ENCODE measurements at places on chromosomes 3 and 15.

- peak; percentile 77 for DNase-seq
These were observed 40.8 kb downstream of the FOXP1 start for GRCh38 chr3:71542521-71543370.

- no peak for DNase-seq
These were observed 60.2 kb downstream of the VPS8 start for GRCh38 chr3:184872200-184872599.

DNA sequence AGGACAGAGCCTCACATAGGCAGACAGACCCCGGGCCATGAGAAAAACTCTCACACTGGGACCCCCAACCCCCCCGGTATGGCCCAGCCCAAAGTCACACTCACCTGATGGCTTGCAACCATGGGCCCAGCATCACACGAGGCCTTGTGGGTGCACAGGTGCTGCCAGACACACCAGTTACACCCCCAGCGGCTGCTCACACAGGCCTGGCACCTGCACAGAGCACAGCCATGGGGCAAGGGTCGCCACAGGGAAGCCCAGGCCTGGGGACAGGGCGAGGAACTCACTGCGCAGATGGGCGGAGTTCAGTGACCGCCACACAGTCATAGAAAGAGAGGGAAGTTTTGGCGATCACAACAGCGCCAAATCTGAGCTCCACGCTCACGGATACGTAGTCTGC is 9.3 kb downstream of the PLXNB1 start:
- DNase-seq: no peak

GRCh38 chr3:159131376-159131775 is 329.5 kb downstream of the MFSD1 start:
- no peak for DNase-seq

DNA sequence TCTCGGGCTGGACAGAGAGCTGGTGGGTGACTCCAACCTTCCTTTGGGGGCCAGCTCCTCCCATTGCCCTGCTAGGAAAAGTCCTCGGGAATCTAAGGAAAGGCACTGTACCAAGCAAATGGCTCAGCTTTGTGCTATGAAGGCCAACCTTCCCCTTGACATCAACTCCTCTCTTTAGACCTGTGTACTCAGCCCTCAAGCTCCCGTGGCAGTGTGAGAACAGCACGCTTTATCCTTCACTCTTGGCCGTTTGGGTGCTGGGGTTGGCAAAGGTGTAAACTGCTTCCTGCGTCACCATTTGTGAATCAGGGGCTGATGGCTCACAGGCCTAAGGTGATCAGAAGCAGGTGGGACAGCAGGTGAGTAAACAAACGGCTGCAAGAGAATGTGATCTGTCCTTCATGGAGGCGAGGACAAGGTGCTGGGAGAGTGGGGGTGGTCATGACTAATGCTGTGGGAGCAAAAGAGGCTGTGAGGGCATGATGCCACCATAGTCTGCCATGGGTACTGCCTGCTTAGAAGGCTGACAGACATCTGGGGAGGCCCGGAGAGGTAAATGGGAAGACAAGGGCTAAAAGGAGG is 165.2 kb upstream of the TPM1 start:
- DNase-seq: no peak

DNA sequence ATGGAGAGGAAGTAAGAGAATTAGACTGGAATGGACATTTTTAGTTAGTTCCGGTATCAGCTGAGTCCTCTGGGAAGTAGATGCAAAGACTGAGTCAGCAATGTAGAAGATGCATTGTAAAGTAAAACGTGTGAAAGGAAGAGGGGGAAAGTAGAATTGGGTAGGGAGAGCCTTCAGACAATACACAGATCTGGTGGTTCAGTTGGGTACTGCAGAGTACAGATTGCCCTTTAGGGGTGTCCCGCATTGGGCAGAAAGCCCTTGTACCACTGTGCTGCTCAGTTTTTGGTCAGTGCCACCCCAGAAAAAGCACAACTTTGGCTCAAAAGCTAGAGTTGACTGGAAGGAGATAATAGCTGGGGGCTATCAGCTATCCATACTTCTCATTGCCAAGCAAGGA is 247.4 kb downstream of the KBTBD8 start:
- DNase-seq: no peak

- no peak for DNase-seq
These were observed 128.6 kb downstream of the SLCO3A1 start for GRCh38 chr15:91981821-91982800.

- DNase-seq: no peak
These were observed 10.7 kb upstream of the HACD2 start for GRCh38 chr3:123595396-123596180.

GRCh38 chr3:110743984-110744383 is 327.6 kb upstream of the NECTIN3 start:
- DNase-seq: no peak

GRCh38 chr3:178663201-178663934 is 127.1 kb downstream of the KCNMB2 start:
- no peak for DNase-seq

- no peak for DNase-seq
These were observed 18.5 kb upstream of the BNIP2 start for GRCh38 chr15:59707619-59708018.

DNA sequence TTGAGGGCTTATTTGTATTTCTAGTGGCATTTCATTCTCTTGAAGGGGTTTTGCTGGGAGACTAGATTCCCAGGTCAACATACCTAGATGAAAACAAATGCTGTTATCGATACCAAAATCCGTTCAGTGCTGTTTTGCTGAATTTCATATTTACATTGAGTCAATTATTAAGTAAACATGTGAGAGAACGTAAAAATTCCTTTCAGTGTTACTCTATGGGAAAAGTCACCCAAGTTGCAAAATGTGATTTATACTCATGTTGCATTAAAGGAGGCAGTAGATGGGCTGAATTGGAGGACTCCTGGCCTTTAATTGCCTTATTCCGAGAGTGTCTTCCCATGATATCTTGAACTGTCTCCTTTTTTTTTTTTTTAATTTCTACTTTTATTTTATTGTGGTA is 1011.3 kb upstream of the NR2F2 start:
- DNase-seq: no peak

- no peak for DNase-seq
These were observed 137.4 kb downstream of the ATP10A start for GRCh38 chr15:25725758-25726157.

- DNase-seq: peak; percentile 2
These were observed 11.5 kb upstream of the PRKAR2A start for GRCh38 chr3:48859206-48859605.

DNA sequence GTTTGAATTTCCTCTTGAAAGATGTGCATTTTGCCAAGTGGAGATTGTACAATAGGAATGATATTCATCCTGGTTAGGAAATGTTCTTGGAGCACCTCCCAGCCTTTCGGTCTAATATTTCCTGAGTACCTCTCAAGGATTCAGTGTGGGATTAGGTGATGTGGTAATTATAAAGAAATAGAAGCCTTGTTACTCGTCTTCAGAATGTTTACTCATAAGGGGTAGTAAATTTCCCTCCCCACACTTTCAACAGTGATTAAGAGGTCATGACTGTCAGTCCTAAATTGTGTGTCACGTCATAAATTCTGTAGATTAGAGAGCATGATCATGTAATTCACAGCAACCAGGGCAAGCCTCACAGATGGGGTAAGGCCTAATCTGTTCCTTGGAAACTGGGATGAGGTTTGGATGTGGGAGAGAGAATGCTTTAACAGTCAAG is 633.1 kb upstream of the TBL1XR1 start:
- no peak for DNase-seq

- DNase-seq: no peak
These were observed 12.5 kb upstream of the CSPG4 start for GRCh38 chr15:75725006-75725718.

- no peak for DNase-seq
These were observed 141.9 kb downstream of the BBX start for GRCh38 chr3:107664614-107665013.

GRCh38 chr3:125141596-125142419 is 70.7 kb downstream of the SLC12A8 start:
- DNase-seq: no peak
